ENCODE measurements at places on chromosomes 1 and 21.

DNA sequence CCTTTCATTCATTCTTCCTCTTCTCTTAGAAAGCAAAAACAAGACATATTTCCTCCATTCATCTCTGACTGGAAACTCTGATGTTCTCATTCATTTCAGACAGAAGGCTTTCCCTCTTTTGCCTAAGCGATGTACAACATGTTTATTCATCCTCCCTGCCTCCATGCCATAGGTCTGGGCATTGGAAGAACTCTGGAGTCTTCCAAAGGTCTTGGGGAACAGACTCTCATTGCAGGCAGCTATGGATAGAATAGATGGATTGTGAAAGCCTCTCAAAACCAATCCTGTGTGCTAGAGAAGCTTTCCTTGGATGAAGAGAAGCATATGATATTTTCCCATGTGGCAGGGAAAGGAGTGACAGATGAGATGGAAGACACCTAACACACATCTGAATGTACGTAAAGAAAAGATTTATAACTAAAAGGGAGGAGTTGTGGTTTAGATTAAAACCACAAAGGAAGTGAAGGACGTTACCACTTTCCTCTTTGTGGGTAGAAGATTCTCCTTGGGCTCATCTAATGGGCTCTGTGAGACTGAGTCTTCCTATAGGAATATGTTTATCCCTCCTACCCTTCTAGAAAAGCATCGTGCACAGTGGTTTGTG lies 38.7 kb downstream of the BCL9 start:
- DNase-seq: no peak

DNA sequence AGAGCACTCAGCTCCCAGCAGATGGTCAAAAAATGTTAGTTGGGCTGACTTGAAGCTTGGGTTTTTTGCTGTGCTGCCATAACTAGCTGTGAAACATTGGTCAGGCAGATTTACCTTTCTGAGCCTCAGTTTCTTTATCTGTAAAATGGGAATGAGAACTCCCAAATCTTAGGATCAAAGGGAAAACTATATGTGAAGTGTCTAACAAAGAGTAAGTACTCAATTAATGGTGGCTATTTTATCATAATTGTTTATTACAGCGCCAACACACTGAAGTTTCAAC lies 164.2 kb upstream of the POU3F1 start:
- DNase-seq: no peak

DNA sequence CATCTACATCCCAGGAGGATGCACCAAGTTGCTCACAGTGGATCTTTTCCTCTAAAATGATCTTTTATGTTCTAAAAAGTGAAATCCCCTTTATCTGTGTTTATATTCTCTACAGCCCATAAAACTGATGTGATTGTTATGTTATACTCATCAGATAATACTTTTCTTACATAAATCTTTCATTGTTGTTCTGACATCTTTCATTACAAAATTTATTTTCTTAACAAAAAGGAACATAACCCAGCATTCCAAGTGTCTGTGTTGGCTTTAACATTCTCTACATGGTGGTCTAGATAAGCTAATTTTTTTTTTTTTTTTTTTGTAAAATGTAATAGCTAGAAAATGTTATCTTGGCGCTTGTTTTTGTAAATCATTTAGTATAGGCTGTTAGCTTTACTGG lies 8.3 kb upstream of the CACYBP start:
- DNase-seq: no peak

DNA sequence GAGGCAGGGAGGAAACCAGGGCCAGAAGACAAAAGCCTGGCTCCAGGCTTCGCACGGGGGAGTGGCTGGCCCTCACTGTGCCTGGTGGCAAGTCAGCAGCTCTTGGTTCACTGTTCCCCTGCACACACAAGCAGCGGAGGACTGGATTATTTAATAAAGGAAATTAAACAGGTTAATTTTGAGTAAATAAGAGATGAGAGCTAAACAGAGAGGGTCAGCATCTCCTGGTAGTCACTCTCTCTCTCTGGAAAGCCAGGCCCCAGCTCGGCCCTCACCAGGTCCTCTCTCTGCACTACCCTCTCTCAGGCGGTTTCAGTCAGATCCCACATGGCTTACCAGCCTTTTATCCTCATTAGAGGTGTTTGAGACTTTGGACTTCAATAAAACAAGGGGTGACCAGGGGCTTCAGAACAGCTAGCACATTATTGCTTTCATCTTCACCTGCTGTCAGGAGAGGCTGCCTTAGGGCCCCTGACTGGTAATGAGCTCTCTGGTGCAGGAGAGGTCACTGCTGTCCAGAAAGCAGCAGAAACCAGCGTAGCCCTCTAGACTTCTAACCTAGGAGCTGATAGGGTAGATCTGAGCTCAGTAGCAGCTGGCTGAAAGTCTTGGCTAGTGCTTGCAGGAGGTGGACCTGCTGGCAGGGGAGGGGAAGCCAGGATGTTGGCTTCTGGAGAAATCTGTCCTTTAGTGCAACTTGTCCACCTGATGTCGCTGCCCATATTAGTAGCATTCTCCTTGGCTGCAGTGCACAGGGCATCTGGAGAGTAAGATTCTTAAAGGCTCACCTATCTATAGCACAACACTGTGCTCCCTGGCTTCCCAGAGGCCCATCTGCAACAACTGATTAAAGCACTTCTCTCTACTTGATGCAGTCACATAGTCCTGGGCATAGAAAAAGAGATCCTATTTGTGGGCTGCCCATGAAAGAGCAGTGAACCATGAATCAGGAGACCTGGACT lies 45.9 kb downstream of the SYT6 start:
- DNase-seq: no peak

DNA sequence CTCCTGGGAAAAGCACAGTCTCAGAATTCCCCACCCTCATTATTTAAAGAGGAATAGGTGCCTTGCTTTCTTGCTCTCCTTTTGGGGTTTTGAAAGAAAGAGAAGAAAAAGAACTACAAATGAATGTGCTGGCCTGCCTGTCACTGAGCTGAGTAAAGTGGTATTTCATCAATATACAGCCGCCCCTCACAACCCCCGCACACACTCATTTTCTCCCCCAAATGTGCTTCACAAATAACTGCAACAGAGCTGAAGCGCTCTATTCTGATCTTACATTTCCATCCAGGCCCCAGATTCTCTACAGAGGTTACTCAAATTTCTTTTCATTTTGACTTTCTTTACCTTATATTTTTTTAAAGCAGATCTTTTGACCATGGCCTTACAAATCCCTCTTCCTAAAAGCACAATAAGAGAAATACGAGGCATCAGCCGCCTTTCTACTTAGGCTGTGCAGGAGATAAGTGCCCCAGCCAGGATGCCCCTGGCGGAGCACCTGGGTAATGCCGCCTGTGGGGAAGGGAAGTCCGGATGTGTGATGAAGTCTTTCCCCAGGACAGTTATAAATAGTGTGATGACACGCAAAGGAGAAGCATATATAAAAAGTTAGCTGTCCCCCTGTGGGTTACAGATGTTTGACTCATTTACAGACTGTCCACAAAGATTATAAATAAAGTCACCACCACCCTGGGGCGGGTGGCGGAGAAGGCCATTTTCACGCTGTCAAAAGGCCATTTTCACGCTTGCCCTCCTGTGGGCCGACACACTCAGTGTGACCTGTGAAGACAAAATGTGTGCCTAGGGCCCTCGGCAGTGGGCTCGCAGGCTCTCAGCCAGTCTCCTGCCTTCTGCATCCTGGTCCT lies 6.5 kb downstream of the KCNN3 start:
- no peak for DNase-seq

DNA sequence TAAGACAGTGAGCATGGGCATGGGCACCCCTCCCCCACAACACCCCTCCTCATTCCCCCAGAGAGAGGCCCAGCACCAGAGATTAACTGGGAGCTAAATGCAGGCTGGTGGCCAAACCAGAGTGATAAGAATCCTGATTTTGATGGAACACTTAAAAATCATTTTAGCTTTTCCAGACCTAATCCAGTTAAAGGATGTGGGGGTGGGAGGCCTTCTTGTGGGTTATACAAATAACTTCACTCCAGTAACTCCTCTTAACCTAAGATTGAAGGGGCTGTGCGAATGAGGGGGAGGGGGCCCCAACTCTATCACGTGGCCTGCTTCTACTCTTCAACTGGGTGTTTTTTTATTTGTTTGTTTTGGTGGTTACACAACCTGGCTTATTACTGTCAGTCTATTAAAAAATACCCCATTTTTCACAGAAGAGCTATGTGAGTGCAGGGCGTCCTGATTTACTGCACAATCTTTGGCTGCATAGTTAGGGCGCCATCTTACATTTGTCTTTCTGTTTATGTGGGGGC lies 398.1 kb upstream of the LYPLAL1 start:
- no peak for DNase-seq

- DNase-seq: no peak
These were observed 22.3 kb downstream of the KIF17 start for GRCh38 chr1:20695515-20695914.
